Activated T-cell treated with anti-CD3 and anti-CD28 coated beads, Interleukin-2, amount 50 U/mL, for 4 hours (primary cell): ENCODE measurements at places on chromosomes 5 and 9. TPM values are rescaled to one million over a fixed set of nuclear protein-coding genes. Genes with fewer than 3 reads are reported as not detected.

DNA sequence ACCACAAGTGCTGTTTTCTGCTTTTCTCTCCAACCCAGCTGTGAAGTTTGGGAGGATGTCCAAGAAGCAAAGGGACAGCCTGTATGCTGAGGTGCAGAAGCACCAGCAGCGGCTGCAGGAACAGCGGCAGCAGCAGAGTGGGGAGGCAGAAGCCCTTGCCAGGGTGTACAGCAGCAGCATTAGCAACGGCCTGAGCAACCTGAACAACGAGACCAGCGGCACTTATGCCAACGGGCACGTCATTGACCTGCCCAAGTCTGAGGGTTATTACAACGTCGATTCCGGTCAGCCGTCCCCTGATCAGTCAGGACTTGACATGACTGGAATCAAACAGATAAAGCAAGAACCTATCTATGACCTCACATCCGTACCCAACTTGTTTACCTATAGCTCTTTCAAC lies 145.2 kb downstream of the RORB start:
- DNase-seq = no peak

GRCh38 chr9:68981789-68982188 lies 32.1 kb downstream of the PRKACG start:
- no peak for DNase-seq

DNA sequence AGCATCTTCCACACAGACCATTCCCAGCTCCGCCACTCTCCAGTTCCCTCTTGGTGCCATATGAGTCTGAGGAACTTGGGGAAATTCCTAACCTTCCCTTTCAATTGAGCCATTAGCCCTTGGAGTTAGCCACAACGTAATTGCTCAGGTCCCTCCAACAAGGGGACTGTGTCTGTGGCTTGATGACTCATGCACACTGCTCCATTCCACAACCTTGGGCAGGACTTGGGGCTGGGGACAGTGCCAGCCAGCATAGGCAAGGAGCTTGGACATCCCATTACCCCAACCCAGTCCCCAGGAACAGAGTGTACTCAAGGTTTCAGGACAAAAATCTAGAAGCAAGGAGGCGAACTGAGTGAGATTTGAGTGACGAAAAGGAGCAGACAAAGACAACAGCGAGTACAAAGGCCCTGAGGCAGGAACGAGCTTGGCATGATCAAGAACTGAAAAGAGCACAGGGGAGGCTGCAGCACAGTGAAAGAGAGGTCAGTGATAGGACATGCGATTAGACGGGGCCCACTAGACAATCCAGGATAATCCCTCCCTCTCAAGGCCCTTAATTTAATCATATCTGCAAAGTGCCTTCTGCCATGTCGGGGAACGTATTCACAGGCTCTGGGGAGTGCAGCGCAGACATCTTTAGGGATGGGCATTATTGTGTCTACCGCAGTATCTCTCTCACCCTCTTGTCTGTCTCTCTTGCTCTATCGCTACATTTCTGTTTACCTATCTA lies 16.0 kb upstream of the JADE2 start:
- no peak for DNase-seq

DNA sequence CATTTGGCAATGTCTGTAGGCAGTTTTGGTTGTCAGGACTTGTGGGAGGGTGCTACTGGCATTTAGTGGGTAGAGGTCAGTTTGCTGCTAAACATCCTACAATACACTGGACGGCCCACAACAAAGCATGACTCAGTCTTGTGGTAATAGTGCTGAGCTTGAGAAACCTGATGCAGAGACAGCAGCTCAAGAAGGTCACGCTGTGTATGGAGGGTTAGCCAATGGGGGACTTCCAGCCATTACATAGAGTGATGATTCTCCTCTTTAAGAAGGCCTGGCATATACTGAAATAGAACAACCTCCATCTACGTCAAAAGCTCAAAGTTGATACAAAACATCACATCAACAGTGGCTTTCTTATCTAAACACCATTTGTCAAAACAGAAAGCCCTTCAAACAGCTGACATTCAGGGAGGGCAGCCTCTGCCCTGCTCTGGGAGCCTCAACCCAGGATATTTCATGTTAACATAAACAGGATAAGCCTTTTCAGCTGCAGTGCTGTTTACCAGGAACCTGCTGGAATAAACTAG lies 143.0 kb downstream of the GPBP1 start:
- DNase-seq = no peak

- DNase-seq = peak; percentile 20
These were observed 29.3 kb upstream of the OBP2B start for GRCh38 chr9:133238272-133238850.

DNA sequence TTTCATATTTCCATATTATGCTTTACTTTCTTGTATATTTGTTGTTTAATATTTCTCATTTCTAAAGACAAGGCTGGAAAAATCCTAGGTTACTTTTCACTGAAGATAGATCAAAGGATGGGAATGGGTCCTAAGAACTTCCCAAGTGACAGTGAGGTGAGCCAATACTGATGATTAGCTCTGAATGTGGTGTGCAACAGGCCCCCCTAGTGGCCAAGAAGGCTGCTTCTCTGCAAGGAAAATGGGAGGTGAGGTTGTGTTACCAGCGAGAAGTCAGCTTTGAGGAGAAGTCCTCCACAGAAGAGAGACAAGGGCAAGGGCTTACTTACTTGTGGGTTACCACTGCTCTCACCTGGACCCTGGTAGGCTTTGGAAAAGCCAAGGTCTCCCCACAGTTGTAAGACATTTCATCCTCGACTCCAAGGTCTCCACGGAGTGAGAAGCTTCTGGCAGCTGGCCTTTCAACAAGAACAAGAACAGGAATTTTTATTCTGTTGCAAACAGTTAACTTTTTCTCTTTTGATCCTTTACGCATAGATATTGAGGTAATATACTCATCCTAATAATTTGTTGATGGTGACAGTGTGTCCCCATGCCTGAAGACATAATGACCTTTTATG lies 69.9 kb downstream of the MAMDC2 start:
- no peak for DNase-seq

DNA sequence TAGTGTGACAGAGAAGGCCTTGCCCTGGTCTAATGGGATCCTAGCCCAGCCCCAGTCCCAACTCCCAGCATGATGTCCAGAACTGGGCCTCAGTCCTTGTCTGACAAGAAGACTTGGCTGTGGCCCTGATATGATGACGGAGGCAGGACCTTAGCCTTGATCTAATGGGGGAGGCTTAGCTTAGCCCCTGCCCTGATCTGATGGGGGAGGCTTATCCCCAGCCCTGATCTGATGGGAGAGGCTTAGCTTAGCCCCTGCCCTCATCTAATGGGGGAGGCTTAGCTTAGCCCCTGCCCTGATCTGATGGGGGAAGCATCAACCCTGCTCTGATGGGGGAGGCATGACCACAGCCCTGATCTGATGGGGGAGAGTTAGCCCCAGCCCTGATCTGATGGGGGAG lies 3.7 kb downstream of the PKN3 start:
- DNase-seq = no peak

Gene INSL4
- total RNA-seq = 0.14 TPM

Gene LURAP1L
- not detected for total RNA-seq

Gene LIX1
- total RNA-seq = not detected
